ENCODE measurements at places on chromosomes 13 and 19.

DNA sequence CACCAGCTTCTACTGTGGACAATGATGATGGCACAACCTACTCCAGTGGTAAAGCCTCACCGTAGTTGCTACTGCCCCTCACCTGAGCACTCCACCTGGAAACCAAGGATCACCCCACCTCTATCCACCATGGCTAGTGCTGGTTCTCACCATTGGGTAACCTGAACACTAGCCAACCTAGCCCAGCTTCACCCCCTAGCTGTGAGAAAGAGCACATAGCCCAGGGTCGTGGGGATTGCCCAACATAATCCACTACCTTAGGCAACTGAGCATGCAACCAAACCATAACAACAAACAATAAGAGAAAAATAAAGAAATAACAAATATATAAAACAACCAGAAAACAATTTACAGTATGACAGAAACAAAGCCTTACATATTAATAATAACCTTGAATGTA, 560.1 kb downstream of the DIAPH3 start:
- no peak for DNase-seq

DNA sequence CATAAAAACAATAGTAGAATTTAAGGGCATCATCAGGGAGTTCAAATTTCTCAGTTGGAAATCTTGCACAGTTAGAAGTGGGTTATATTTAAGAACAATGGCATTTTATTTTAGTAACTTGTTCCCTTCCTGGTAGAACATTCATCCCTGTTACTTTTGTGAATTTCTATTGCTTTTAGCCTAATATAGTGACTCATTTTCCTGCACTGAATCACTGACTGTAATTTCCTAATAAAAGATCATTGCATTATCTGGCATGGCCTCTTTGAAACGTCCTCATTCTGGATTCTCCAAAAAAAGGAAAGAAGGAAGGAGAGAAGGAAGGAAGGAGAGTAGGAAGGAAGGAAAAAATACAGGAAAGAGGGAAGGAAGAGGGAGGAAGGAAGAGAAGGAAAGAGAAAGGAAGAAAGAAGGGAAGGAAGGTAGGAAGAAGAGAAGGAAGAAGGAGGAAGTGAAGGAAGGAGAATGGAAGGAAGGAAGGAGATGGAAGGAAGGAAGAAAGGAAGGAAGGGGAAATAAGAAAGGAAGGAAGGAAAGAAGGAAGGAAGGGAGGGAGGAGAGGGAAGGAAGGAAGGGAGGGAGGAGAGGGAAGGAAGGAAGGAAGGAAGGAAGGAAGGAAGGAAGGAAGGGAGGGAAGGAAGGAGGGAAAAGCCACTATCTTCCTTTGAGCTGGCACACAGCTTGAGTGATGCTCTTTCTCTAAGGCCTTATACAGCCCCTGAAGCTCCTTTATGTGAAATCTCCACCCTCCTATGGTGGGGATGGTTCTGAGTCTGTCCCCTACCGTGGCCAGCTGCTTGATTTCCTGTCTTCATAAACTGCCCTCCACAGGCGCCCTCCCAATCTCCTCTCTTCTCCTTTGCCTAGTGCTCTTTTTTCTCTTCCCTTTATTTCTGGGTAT, 29.8 kb upstream of the TM9SF2 start:
- DNase-seq: no peak

GRCh38 chr13:75666646-75667351, 30.7 kb downstream of the LMO7 start:
- DNase-seq: no peak

GRCh38 chr13:40362502-40362901, 303.9 kb downstream of the FOXO1 start:
- no peak for DNase-seq

DNA sequence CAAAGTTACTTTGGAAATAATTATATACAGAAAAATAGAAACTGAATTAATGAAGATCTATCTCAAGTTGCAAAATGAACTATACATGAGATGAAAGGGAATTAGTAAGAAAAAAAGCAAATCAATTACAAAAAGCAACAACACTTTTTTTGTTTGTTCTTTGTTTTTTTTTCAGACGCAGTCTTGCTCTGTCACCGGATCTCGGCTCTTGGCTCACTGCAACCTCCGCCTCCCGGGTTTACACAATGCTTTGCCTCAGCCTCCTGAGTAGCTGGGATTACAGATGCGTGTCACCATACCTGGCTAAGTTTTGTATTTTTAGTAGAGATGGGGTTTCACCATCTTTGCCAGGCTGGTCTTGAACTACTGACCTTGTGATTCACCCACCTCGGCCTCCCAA, 2.2 kb downstream of the ZNF415 start:
- DNase-seq: no peak

DNA sequence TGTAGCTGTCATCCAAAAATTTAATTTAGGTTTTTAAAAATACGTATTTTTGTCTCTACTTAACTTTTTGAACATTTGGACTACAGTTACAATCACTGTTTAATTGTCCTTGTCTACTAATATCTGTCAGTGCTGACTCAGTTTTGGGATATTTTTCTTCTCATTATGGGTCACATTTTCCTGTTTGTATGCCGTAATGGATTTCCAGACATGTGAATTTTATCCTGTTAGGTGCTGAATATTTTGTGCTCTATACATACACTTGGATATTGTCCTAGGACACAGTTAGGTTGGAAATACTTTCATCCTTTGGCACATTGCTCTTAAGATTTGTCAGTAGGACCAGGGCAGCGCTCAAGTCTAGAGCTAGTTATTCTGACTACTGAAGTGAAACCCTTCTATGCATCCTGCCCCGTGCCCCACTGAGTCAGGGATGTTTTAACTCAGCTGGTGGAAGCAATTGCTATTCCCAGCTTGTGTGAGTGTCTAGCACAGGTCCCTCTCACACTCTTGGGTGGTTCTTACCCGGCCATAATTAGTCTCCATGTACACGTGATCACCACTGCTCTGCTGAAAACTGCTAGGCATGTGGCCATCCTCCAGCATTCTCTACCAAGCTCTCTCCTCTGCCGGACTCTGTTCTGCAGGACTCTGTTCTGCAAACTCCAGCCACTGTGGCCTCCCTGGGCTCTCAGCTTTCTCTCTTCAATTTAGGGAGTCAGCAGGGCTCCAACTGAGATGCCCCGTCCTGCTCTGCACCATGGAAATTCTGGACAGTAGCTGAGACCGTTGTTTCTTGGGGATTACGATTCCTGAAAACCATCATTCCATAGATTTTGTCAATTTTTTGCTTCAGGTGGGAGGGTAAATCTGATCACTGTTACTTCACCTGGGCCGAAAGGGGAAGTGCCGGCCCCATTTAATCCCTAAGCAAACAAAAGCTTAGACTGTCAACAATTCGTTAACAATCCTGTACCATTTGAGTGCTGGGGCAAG, 11.1 kb downstream of the PROZ start:
- no peak for DNase-seq

- DNase-seq: no peak
Measured at GRCh38 chr19:306151-306900, 15.1 kb upstream of the PLPP2 start.

- no peak for DNase-seq
Measured at GRCh38 chr13:22592515-22592914, 588.3 kb upstream of the SGCG start.

DNA sequence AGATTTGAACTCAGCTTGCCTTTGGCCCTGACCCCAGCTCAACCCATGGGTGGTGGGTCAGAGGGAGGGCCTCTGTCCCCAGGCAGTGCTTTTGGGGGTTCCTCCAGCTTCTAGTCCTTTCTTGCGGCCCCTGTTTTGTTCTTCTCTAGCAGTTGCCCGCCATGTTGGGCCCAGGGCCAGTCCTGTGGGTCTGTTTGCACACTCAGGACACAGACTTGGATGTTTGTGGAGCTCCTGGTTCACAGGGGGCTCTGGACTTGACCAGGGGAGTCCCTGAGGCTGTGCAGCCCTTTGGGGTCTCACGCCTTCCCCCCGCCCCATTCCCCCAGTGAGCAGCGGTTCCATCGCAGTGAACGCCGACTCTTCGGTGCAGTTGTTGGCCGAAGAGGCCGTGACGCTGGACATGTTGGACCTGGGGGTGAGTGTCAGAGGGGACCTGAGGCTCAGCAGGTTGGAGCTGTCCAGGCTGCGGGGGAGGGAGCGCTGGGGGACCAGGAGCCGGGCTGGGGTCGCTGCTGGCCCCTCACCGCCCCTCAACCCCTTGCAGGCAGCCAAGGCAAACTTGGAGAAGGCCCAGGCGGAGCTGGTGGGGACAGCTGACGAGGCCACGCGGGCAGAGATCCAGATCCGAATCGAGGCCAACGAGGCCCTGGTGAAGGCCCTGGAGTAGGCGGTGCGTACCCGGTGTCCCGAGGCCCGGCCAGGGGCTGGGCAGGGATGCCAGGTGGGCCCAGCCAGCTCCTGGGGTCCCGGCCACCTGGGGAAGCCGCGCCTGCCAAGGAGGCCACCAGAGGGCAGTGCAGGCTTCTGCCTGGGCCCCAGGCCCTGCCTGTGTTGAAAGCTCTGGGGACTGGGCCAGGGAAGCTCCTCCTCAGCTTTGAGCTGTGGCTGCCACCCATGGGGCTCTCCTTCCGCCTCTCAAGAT, 2.5 kb downstream of the ATP5F1D start:
- DNase-seq: peak; percentile 89

- DNase-seq: no peak
Measured at GRCh38 chr19:10418485-10419199, 1.7 kb upstream of the PDE4A start.

Data from stimulated activated CD4-positive, alpha-beta T cell treated with anti-CD3 and anti-CD28 coated beads, Interleukin-2, amount 100 ng/mL, for 48 hours (primary cell).